CD4-positive, alpha-beta T cell treated with Interleukin-1 beta for 1 hour (primary cell): ENCODE measurements at places on chromosomes 7 and 10.

DNA sequence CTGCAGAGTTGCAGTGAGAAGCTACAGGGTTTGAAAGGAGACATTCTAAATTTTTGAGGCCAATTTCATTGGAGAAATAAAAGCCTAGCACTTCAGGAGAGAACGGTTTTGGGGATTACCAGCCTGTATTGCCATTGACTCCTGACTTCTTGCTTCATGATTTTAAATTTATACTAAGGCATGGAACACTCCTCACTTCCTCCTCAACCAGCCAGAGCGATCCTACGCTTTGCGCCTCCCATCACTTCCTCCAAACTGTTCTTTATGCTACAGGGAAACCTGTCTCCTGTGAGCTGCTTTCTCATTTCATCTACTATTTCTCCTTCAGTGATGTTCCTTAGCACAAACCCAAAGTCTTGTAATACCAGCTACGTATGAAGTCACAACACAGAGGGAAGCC lies 495.1 kb downstream of the SUGCT start:
- DNase-seq: no peak

DNA sequence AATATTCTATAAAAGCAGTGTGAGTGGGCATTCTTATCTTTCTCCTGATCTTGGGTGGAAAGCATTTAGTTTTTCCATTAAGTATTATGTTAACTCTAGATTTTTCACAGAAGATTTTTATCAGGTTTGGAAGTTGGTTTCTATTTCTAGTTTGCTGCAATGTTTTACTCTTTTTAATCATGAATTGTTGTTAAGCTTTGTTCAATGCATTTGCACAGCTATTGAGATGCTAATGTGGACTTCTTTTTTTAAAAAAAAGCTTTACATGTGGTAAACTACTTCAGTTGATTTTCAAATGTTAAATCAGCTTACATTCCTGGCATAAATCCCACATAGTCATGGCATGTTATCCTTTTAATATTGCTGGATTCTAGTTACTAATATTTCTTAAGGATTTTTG lies 363.6 kb upstream of the NRP1 start:
- no peak for DNase-seq

DNA sequence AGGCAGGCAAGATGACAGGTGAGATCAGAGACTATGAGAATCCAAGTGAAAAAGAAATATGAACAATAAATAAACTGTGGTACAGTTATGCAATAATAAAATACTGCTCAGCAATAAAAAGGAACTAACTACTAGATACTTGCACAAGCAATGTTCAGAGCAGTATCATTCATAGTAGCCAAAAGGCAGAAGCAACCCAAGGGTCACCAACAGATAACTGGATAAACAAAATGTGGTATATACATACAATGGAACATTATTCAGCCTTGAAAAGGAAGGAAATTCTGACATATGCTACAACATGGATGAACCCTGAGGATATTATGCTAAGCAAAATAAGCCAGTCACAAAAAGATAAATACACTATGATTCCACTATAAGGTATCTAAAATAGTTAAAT lies 76.9 kb upstream of the KCNIP2 start:
- no peak for DNase-seq

GRCh38 chr7:139853506-139854123 lies 24.6 kb downstream of the TBXAS1 start:
- no peak for DNase-seq

GRCh38 chr10:91344117-91344856 lies 65.9 kb upstream of the HECTD2 start:
- no peak for DNase-seq

GRCh38 chr10:36026656-36027390 lies 384.7 kb upstream of the FZD8 start:
- no peak for DNase-seq

GRCh38 chr10:124152139-124153022 lies 59.0 kb upstream of the CHST15 start:
- no peak for DNase-seq

DNA sequence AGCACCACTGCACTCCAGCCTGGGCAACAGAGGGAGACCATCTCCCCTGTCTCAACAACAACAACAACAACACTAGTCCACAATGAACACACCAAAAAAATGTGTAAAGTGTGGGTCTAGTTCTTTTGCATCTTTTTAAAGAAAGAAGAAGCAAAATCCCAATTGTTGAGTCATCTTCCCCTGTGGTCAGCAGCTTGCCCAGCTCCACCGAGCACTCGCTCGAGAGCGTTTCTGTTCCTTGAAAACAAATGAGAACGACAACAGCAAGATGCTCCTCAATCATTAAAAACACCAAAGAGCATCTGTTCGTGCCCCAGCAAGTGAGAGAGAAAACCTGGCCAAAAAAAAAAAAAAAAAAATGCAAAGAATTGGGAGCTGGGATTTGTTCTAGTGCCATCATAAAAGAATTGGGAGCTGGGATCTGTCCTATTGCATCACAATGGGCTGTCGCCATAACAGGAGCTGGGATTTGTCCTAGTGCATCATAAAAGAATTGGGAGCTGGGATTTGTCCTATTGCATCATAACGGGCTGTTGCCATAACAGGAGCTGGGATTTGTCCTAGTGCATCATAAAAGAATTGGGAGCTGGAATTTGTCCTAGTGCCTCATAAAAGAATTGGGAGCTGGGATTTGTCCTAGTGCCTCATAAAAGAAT lies 118.1 kb downstream of the PTPRN2 start:
- no peak for DNase-seq

DNA sequence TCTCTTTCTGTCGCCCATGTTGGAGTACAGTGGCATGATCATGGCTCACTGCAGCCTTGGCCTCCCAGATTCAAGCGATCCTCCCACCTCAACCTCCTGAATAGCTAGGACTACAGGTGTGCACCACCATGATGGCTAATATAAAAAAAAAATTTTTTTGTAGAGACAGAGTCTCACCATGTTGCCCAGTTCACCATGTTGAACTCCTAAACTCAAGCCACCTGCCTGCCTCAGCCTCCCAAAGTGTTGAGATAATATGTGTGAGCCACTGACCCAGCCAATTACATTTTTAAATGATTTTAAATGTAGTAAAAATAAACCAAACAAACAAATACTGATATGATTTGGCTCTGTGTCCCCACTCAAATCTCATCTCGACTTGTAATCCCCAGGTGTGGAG lies 101.7 kb upstream of the LEP start:
- DNase-seq: no peak

GRCh38 chr7:155000795-155001194 lies 2.1 kb downstream of the PAXIP1 start:
- no peak for DNase-seq

DNA sequence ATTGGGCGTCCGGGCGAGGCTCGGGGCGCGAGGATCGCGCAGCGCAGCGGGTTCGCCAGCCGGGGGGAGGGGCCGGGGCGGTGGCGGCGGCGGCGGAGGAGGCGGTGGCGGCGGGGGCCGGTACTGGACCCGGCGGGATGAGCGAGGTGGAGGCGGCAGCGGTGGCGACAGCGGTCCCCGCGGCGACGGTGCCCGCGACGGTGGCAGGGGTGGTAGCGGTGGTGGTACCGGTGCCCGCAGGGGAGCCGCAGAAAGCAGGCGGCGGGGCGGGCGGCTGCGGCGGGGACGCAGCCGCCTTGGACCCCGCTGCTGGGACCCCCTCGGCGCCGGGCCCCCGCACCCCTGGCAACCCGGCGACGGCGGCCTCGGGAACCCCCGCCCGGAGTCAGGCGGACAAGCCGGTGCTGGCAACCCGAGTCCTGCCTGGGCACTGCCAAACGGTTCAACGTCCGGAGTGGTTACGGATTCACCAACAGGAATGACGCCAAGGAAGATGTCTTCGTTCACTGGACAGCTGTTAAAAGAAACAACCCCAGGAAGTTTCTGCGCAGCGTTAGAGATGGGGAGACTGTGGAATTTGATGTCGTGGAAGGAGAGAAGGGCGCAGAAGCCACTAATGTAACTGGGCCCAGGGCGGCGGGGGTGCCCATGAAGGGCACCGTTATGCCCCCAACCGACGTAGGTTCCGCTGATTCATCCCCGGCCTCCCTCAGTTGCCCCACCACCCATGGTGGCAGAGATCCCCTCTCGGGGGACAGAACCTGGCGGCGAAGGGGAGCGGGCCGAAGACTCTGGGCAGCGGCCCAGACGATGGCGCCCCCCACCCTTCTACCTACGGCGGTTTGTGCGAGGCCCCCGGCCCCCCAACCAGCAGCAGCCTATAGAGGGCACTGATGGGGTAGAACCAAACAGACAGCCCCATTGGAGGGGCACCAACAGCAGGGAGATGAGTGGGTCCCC lies 100.3 kb upstream of the CPXM2 start:
- no peak for DNase-seq

- DNase-seq: no peak
Observed at GRCh38 chr10:76643511-76643911, 994.1 kb downstream of the KCNMA1 start.

DNA sequence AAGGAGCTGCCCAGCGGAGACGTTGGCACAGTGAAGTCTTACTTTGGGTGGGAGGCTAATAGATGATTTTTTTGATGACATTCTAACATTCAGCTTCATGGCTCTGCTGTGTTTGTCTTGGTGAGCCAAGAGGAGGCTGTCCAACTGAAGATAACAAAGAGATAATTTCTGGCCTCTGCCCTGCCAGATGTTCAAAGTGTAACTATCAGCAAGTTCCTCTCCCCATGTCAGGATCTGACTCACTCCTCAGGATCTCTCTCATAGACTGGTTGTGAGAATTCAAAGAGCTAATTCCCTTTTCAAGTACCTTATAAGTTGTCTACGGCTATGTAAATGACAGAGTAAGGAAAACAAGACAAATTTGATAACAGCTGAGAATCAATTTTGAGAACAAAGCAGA lies 1340.9 kb downstream of the XPNPEP1 start:
- DNase-seq: no peak

- peak; percentile 91 for DNase-seq
Observed at GRCh38 chr10:86971232-86971991, 3.1 kb downstream of the ADIRF start.

DNA sequence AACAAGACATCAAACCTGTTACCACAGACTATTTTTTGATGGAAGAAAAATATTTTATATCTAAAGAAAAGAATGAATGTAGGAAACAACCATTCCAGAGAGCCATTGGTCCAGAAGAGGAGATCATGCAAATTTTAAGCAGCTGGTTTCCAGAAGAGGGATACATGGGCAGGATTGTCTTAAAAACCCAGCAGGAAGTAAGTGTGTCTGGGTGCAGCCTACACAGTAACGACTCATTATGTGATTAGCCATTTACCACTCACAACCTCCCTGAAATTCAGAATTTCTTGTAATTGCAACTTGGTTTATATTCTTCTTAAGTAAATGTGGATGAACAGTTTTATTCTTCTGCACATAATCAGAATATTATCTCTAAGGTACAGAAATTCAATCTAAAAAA lies 46.2 kb downstream of the NOC3L start:
- no peak for DNase-seq

DNA sequence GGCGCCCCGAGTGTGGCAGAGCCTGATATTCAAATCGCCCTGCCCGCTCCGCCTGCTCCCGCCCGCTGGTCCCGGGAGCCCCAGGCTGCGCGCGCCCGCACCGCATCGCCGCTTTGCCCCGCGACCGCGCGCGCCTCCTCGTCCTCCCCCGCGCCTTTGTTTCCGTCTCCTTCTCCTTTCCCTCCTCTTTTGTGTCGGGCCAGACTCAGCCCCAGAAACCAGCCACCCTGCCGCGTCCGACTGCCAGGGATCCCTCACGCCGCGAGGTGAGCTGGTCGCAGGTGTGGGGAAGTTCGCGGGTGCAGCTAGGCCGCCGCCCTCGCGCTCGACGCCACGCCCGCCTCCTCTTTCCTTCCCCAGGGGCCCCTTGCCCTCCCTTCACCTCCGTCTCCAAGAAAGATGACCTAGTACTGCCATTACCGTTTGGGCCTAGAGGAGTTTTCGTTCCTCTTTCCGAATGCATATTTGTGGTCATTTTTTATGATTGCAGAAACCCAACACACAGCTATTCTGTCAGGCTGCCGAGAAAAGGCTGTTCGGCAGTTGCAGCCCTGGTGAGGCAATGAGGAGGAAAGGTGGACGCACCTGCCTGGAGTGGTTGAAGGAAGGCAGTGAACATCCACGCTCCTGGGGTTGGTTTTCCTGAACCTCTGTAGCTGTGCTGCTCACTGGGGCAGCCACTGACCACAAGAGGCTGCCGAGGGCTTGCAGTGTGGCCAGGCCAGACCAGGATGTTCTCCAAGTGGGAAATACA lies 107.3 kb downstream of the SNX10 start:
- peak; percentile 74 for DNase-seq

GRCh38 chr10:53447576-53447975 lies 675.0 kb upstream of the MBL2 start:
- DNase-seq: no peak

DNA sequence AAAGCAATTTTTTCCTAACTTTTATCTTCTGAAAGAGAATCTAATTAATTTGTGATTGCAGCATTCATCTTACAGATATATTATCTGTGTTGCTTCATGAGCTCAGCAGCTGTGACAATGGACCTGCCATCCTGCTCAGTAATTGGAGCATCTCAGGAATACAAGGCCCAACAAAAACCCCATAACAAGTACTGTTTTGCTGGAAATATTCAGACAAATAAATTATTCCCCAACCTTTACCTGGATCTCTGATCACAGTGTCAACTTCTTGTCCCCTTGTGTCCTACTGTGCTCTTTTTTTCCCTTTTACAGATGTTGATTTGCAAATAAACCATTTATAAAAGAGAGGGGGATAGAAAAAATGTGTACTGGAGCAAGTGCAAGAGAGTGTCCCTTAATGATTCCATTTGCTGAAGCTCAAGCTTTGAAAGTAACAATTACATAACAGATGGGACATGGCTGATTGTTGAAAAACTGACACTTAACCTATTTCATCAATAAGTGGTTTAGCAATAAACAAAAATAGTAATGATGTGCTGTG lies 1063.4 kb upstream of the GHITM start:
- DNase-seq: no peak

DNA sequence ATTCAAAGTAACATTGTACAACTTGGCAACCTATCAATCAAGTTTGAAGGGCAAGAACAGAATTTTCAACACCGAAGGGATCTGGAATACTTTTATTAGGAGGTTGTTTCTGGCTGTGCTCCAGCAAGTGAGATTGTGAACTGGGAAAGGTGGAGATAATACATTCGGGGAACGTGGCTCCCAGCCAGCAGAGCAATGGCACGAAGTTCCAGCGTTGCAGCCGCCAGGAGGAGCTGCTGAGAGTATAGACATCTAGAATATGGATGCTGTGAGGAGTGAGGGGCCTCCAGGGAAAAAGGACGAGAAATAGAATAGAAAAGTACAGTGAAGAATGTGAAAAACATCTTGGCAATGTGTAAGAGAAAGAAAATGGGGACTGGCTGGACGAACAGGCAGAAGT lies 69.5 kb downstream of the TCERG1L start:
- no peak for DNase-seq

DNA sequence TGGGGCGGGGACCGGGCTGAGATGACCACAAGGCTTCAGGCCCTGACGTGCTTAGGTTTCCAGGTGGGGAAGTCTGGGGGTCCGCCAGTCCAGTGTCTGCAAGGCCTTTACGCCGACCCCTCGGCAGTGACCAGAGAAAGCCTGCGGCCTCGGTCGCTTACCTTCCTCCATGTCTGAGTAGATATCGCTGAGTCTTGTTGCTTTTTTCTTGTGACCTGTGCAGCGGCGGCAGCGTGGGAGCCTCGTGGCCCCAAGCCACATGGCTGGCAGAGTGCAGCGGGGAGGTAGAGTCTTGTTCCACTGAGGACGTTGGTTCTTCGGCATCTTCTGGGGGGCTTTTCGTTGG lies 329 bp downstream of the NOLC1 start:
- DNase-seq: no peak

- DNase-seq: no peak
Observed at GRCh38 chr10:43198682-43199005, 60.4 kb downstream of the CSGALNACT2 start.
